ENCODE measurements at places on chromosomes 7 and 10.

GRCh38 chr10:59560990-59561389, 148.7 kb downstream of the SLC16A9 start:
- DNase-seq: no peak

- no peak for DNase-seq
Observed at GRCh38 chr7:112080441-112080840, 125.8 kb downstream of the DOCK4 start.

DNA sequence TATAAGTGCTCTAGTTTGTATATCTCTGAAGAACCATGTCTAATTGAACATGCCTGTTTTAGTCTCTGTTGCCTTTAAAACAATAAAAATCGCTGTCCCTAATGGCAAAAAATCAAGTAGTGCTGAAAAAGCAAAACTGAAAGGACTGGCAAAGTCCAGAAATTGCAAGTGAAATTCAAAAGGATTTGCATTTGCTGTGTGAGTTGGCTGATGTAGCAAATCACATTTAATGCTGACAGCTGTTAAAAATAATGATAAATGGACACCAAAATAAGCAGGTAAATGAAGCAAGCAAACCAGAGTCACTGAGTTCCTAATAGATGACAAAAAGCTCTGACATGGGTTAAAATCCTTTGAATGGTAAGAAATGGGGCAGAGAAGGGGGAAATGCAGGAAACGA, 874.1 kb downstream of the GRM8 start:
- no peak for DNase-seq

DNA sequence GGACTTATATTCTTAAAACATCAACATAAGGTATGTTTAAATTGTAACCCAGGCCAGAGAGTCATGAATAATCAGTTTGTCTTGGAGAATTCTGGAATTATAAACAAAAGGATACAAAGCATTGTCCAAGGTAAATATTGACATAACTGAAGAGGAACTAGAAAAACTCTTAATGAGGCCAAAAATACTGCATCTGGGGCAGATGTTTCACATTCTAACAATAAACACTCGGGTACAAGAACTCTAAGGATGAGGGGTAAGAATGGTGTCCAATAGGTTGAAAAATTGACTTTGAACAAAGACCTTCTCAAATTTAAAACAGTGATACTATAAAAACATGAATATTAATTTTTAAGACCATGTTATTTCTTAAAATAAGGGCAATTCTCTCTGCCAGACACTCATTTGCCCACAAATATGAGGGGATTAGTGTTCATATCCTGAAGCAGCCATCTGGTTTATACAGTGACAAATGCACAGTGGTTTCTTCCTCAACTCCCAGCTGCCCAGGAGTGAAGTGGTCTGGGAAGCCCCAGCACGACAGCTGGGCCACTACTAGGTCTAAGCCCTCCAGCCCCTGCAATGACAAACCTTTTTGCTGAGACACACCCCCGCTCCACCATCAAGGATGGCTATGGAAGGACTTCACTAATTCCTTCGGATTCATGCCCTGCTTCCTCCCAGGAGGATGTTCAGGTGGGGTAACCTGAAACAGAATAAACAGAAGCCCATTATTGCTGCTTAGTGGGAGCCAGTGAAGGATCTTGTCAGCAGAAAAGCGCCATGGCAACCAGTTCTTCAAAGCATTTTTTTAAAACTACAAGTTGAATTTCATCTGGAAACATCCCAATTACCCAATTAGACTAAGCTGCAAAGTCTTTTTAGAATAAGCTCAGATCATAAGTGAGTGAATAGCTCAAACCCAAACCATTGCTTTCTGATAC, 107.5 kb upstream of the ARID5B start:
- DNase-seq: no peak

GRCh38 chr7:112665709-112666108, 124.5 kb downstream of the TMEM168 start:
- no peak for DNase-seq

DNA sequence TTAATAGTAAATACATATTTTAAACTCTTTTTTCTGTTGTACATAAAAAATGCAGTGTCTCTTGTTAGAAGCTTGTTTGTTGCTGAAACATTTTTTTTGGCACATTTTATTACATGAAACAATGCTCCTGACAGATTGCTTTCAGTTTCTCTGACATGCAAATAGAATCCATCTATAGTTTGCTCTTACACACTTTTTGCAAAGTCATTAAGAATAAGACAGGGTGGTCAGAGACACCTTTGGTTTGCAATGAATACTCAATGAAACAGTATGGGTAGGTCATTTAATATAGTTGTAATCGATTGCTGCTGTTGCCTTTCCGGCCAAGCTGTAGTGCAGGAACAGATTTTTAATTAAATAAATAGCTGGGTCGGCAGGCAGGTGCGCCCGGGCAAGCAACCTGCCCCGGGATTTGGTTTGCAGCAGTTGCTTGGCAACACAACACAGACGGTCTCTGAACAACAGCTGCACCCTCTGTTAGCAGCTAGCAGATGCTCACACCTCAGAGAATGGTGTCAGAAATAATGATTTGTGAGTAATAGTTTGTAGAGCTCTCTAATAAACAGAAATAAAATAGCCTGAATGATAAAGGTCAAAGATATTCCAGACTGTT, 115.7 kb upstream of the CACNA2D1 start:
- DNase-seq: no peak

DNA sequence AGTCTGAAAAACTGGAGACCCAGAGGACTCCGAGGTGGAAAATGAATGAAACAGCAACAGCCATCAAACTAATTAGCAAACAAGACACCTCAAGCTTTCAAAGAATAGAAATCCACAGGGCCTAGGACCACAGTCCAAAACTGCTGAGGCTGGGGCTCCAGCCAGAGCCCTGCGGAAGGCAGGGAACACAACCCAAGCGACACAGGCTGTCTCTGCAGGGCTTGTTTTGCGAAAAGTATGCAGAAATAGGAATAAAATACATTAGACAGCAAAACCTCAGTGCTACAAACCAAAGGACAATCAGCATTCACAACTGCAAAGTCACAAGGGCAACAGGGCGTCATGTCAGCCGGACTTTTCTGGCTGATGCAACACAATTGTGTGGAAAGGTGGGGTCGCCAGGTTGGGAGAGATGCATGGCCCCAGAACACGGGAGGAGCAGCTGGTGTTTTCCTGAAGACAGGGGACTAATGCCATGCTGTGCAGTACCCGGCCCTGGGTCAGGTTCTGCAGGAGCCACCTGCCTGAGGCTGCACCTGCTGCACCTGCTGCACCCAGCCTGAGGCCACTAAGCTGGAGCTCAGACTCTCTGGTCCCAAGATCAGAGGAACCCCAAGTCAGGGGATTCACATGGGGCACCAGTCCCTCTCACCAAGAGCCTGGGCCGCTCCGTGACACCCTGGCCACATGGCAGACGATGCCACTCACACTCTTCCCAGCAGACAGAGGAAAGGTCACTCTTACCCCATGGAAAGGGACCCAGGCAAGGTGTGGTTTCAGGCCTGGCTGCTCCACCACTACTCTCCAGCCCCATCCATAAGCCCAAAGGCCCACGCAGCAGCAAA, 74.2 kb downstream of the MAD1L1 start:
- no peak for DNase-seq

GRCh38 chr10:62501547-62501946, 127.4 kb downstream of the ZNF365 start:
- no peak for DNase-seq

- no peak for DNase-seq
Observed at GRCh38 chr10:90378524-90379076, 479.2 kb downstream of the HTR7 start.

DNA sequence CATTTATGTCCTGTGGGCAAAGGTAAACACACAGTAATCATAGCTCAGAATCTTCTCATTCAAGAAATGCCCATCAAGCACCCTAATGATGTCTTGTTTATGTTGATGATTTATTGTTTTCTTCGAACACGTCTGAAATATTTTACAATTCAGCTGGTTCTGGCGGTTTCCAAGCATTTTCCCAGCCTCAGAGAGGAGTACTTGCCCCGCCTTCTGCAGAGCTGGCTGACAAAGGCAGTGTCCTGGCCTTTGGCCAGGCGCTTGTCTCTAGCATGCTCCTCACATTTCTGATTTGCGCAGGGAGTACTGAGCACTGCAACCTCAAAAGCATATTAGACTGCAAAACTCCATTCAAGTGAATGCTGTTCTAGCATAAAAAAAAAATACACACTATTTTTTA, 314.2 kb upstream of the GNAI1 start:
- DNase-seq: no peak
